ENCODE measurements at places on chromosomes 3 and 15.

DNA sequence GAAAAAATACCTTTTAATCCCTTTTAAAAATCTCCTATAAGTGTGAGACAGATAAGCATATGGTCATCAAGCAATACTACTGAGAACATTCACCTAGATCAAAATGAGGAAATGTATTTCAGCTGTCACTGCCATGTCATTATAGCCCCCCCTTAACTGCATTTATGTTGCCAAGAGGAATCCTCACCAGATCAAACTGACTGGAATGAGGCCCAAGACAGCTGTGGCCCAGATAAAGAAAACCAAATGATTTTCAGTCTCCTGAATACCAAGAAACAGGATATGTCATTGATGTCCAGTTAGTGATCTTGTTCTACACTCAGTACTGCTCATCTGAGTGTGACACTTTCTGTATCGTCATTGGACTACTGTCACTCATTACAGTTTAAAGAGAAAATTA lies 35.1 kb upstream of the CPB1 start:
- DNase-seq, result no peak

- DNase-seq, result no peak
Measured at GRCh38 chr3:51024121-51024520, 349.4 kb downstream of the DOCK3 start.

GRCh38 chr3:170585008-170585936 lies 603 bp downstream of the SLC7A14 start:
- no peak for DNase-seq

DNA sequence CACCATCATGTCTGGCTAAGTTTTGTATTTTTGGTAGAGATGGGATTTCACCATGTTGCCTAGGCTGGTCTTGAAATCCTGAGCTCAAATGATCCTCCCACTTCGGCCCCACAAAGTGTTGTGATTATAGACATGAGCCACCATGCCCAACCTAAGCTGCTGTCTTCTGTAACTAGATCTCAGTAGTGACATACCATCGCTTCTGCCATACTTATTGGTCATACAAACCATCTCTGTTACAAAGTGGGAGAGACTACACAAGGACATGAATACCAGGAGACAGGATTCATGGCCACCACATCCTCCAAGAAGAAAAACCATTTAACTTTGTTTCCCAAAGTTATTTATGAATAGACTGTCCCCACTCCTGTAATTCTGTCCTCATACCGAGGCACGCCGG lies 81.3 kb downstream of the SMAD6 start:
- DNase-seq, result no peak

- DNase-seq, result no peak
Measured at GRCh38 chr3:147406028-147406931, at the start of gene ZIC4. Gene ZIC4 (minus strand): TSS chr3:147406543. CDS start chr3:147402797, 3,746 bp downstream.

GRCh38 chr3:50616003-50616769 lies 765 bp upstream of the MAPKAPK3 start:
- peak; percentile 89 for DNase-seq

DNA sequence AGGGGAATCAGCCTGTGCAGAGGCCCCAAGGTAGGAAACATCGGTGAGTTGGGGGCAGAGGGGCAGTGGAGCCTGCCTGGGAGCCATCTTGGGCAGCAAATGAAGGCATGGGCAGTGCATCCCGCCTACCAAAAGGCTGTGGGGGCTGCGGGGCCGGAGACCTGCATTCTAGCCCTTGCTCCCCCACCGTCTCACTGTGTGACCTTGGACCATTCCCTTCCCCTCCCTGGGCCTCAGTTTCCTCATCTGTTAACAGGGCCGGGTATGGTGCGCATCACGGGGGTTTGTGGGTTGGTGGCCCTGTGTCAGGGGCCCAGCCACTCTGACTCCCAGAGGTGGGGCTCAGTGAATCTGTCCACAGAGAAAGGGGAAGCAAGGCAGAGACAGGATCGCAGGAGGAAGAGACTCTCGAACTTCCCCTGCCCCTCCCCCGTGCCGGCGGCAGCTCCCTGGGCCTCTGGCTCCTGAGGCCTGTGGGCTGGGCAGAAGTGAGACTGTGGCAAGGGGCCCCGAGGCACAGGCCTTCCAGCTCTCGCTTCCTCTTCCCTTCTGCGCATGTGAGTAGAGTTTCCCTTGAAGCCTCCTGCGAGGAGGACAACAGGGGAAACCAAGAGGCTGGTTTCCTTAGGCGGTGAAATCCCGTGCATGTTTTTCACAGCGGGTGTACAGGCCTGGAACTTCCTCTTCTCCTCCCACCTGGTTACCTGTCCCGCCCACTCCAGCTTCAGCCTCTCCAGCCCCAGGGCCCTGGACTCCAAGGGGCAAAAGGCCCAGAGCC lies 42.9 kb downstream of the IDH2 start:
- no peak for DNase-seq

DNA sequence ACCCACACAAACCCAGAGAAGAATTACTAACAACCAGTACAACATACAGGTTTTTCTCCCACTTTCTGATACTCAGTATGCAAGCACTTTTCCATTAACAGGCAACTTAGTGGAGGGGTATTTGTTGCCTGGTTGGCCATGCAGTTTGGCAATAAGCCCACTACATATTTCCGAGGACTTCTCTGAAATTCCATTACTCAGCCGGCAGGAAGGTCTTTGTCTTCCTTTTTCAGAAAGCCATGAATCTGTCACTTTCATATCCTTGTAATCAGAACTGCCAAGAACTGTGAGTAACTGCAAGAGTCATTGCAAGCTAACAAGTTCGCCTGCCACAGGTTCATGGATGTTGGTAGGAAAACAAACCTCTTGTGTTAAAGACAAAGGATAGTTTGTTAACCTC lies 422.3 kb upstream of the ROBO1 start:
- DNase-seq, result peak; percentile 49

DNA sequence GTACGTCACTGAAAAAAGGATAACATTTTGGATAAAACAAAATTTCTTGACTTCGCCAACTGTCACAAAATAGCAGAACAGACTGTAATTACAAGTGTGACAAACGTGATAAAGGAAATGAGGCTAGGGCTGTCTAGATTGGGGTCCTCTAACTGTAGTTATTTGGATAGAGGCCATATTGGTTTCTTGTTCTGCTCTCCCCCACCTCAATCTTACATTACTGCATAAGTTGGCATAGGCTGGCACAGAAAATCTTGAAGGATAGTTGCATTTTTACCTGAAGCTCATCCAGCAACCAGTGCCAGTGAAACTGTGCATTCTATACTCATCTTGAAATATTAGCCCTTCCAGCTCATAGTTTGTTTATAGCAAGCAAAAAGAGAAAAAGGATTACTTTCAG lies 84.6 kb downstream of the ITPR1 start:
- no peak for DNase-seq

- DNase-seq, result no peak
Measured at GRCh38 chr15:90585863-90586262, 56.1 kb downstream of the CRTC3 start.

DNA sequence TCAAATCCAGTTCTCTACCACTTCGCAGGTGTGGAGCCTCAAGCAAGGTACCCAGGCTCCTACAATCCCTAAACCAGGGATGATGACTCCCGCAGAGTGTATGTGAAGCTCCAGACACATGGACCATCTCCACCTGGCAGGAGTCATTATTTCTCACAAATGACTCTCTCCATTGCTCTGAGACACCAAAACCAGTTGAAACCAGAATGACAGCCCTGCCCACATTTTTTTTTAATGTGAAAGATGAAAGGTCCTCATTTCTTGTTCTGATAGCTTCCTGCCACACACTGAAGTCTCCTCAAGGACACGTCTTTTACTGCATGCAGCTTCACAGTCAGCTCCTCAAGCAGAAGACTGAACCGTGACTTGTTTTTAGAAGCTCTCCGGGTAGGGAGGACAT lies 61.4 kb upstream of the ZBTB38 start:
- no peak for DNase-seq

DNA sequence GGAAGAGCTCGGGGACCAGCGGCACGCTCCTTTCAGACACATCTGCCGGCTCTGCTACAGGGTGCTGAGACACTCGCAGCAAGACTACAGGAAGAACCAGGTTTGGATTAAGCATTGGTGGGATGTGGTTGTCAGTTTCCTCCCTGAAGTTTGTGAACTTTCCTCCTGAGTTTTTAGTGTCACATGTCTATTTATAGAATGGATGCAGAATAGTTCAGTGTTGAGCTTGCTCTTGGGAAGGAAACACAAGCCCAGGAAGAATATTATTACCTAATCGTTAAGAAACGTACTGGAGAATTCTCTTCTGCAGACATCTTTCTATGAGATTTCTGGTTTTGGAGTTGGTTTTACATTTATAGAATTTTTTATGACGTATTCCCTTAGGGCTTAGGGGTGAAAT lies 172.0 kb downstream of the ITPR1 start:
- no peak for DNase-seq

Data from right forelimb (tissue), 1 donor.